ENCODE measurements at places on chromosomes 2 and 18.

DNA sequence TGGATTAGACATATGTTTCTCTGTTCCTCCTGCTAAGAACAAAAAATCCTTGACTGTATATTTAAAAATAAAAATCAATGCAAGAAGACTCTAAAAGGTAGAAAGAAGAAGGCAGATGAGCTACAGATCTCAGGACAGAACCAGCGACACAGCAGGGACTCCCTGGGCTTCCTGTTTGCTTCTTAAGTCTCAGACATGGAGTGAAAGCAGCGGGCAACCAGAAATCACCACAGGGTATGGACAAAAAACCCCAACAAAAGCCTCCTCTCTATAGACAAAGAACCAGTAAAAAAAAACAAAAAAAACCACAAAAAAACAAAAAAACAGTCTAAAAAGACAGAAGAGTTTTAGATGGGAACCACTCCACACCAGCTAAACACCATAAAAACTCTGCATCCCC is 971.0 kb upstream of the GYPC start:
- DNase-seq: no peak

- no peak for DNase-seq
Measured at GRCh38 chr2:112692918-112693317, 27.9 kb upstream of the NT5DC4 start.

DNA sequence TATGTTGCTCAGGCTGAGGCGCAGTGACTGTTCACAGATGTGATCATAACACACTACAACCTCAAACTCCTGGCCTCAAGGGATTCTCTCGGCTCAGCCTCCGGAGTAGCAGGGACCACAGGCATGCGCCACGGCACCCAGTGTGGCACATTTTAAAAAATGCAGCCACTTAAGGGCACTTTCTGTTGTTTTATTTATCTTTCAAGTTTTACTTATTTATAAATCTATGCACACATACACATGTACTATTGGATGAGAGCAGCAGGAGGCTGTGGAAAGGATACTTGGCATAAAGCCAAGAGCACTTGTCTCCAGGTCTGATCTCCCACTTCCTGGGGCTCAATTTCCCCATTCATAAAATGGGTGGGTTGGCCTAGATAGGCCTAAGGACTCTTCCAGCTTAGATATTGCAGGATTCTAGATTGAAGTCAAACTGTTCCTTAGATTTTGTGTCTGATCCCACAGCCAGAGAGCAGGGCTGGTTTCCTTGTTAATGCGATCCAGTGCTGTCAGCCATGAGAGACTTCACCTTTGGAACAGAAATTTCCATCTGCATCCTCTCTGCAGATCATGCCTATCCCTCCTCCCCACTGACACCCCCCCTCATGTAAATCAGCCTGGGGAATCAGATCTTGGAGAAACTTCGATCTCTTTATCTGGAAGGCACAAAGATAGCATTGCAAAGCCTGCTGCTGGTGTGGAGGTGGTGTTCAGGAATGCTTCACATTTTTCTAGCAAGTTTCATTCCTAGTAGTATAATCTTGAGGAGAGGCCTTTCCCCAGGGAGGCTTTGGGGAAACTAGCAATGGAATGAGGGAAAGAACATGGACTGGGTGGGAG is 24.7 kb downstream of the PCBP1 start:
- no peak for DNase-seq

- DNase-seq: no peak
Measured at GRCh38 chr2:213087040-213087439, 64.4 kb downstream of the IKZF2 start.

Measured in anterior cingulate cortex (tissue), 58 donors.